ENCODE measurements at places on chromosomes 6 and 20.

DNA sequence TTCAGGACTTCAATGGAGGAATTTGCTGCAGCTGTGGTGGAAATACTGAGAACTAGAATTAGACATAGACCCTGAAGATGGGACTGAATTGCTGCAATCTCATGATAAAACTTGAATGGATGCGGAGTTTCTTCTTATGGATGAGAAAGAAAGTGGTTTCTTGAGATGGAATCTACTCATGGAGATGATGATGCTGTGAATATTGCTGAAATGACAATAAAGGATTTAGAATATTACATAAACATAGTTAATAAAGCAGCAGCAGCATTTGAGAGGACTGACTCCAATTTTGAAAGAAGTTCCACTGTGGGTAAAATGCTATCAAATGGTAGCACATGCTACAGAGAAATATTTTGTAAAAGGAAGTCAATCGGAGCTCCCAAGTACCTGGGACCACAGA is 264.6 kb downstream of the UBE3D start:
- DNase-seq, result no peak

DNA sequence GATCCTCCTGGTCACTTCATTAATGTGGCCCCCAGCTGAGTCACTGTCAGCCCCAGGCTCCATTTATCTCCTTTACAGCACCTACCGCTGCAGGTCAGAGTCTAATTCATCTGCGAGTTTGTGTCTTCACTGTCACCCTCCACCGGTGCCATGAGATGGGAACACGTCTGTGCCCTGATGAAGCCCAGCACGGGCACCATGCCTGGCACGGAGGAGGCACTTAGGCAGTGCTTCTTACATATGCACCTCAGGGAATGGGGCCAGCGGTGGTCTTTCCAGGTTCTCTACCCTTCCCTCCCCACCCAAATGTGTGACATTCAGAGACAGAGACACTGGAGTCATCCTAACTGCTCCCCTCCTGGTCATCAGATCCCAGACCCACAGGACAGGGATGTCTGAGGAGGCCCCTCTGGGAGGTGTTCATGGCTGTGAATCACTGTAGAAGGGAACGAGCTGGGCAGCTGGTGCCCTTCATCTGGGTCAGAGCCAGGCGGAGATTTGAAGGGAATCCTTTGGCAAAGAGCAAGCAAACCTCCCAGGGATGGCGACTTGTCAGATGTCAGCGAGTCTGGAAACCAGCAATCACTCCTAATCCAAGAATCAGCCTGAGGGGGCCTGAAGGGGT is 364.6 kb downstream of the PREX1 start:
- no peak for DNase-seq

DNA sequence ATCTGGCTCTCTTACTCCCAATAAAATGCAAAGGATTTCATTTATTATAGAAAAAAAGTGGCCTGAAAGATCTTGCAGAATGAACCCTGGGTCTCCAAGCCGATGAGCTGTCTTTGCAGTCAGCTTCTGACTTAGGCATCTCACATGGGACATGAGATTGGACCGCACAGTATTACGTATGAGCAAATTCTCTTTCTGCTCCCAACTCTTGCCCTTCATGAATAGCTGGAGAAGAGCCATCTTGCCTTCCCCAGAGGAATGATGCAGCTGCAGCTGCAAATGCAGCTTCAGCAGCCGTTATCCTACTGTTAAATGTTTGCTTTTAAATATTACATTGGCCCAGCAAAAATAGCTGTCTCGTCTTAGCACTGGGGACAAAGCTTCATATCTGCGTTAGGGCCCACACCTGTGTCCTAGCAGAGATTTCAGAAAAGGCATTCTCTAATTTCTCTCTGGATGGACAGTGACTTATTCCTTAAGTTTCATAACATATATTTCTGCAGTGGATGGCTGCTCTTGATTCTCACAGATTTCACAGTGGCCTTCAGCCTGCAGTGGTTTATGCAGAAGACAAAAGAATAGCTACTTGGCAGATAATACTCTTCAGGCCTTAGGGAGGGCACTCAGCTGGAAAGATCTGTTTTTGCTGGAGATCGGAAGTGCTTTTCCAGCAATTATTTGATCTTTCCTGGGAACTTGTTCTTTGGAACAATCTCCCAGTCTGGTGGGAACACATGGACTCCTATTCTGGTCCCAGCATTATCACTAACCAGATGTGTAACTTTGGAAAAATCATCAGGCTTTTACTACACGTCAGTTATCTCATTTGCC is 129.2 kb downstream of the FYN start:
- DNase-seq, result peak; percentile 97

- no peak for DNase-seq
Measured at GRCh38 chr6:145713773-145714172, 21.5 kb downstream of the EPM2A start.

GRCh38 chr6:85344996-85345395 is 104.9 kb upstream of the NT5E start:
- DNase-seq, result no peak
